ENCODE measurements at places on chromosomes 1 and 21.

- no peak for DNase-seq
These were observed 92.0 kb downstream of the MAST2 start for GRCh38 chr1:45895406-45895805.

GRCh38 chr1:205590777-205591513, 40.9 kb downstream of the ELK4 start:
- no peak for DNase-seq

DNA sequence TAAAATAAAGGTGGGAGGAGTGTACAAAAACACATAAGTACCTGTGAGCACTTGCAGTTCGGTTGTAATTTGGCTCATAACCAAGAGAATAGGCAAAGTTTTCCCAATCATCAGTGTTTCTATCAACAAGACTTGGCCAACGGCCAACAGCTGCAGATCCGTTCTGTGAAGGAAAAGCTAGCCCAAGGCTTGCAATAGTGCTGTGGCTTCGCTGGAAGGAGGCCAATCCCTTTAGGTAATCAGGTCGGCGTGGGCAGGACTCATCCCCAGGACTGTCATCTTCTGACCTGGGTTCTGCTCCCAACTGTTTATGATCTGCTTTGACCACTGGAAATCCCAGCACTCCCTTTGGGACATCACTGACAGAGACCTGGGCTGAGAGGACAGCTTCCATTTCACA, 107.8 kb downstream of the LYST start:
- DNase-seq = no peak

DNA sequence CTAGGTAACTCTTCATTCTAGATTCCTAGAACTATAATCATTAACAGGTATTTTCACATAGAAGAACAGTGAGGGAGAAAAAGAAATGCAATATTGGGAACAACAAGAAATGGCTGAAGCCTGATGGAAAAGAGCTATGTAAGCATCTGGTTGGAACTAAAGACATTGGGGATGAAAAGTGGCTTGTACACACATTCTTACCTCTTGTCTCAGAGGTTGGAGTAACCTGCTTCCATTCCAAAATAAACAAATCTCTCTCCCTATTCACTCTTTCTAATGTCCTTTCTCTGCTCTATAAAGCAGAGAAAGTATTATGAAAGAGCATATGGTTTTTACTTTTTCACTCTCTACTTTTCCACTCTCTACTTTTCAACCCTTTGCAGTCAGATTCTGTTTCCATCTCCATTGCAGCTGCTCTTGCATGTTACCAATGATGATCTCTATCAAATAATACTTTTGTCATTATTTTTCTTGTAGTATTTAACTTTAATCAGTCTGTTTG, 37.5 kb downstream of the CMPK1 start:
- DNase-seq = peak; percentile 21

GRCh38 chr1:69836971-69837636, 269.4 kb downstream of the LRRC7 start:
- DNase-seq = no peak

GRCh38 chr1:34879230-34879629, 19.7 kb upstream of the SMIM12 start:
- DNase-seq = no peak

DNA sequence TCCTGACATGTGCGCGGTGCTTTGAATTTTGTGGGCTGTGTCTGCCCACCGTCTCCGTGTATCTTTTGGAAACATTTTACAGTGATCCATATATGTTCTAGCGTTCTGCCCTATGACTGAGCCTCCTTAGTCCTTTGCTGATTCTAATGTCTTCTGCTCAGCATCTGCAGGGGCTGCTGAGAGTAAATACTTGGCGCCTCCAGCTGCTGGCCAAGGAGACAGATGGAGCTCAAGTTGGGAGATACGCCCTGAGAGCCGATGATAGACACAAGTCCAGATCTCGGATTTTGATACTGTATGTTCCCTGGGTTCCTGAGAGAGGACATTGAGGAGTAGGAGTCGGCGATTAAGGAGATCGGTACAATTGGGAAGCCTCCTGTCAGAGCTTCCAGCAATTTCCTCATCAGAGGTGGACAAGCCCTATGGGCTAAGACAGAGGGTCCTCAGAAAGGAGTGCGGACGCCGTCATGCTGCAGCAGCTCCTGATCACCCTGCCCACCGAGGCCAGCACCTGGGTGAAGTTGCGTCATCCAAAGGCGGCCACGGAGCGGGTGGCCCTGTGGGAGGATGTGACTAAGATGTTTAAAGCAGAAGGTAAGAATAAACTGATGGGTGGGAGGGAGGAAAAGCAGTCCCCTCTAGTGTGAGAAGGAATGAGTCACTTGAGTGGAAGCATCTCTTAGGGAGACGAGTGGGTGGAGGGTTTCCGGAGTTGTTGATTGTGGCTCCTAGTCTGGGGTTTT, 390 bp downstream of the ZFP69B start:
- peak; percentile 63 for DNase-seq

DNA sequence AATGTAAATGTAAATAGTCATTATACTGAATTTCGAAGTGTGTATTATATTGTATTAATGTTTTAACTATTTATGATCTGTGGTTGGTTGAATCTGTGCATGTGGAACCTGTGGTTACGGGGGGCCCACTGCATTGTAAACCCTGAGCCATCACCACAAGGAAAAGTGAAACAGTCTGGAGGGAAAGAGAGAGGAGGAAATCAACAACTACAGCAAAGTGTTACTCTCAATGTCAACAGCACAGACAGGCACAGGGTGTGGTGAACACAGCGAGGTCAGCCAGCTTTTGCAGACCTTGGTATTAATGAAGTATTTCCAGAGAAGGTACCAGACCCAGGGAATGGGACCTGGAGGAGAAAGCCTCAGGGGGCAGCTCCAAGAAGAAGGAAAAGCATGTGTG, 37.1 kb upstream of the BACE2 start:
- no peak for DNase-seq

GRCh38 chr1:50343323-50343722, 79.9 kb downstream of the DMRTA2 start:
- no peak for DNase-seq

- no peak for DNase-seq
These were observed 10.9 kb upstream of the COL18A1 start for GRCh38 chr21:45393833-45394638.

GRCh38 chr1:43279666-43280065, 5.7 kb downstream of the C1orf210 start:
- DNase-seq = no peak

- no peak for DNase-seq
These were observed 6.2 kb downstream of the PAX7 start for GRCh38 chr1:18636596-18637508.

GRCh38 chr21:30014886-30015285, 75.1 kb upstream of the GRIK1 start:
- no peak for DNase-seq

GRCh38 chr1:238672262-238672661, 714.1 kb upstream of the CHRM3 start:
- DNase-seq = no peak

GRCh38 chr1:14347186-14347585, 251.3 kb upstream of the KAZN start:
- no peak for DNase-seq

DNA sequence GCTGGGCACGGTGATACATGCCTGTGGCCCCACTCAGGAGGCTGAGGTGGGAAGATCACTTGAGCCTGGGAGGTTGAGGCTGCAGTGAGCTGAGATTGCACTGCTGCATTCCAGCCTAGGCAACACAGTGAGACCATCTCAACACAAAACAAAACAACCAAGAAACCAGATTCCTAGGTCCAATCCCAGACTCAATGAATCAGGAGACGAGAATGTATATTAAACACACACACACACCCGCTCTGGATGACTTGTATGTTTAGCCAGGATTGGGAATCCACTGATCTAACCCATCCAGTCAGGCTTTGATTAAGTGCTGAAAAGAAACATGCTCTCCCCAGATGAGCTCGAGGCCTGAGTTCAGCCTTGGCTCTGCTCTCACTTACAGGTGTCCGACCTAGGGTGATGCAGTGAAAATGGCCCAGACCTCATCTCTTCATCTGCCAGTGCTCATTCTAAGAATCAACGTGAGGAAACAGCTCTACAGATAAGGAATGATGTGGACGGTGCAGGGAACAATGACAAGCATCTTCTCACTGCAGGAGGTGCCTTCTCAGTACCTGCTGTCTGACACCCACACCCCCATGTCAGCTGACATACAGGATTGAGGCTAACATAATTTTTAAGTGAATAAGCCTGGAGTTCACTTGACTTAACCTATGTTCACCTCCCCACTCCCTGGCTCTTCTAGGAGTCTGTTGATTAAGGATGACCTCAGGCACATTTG, 15.3 kb upstream of the SRSF4 start:
- peak; percentile 96 for DNase-seq

DNA sequence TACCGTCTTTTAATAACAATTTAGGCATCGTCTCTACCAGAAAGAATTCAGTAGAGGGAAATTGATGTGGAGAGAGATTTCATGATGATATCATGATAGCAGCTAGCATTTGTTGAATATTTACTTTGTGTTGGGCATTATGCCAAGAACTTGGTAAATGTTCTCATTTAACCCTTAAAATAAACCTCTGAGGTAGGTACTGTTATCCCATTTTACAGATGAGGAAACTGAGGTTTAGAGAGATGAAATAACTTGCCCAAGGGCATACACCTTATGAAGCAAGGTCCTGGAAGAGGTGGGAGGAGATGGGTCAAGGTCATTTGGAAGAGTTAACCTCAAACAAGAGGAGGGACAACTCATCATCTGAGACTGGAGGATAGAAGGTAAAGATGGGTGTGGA, 34.8 kb downstream of the TSNAX start:
- DNase-seq = no peak

GRCh38 chr1:180194546-180195207, 35.4 kb upstream of the LHX4 start:
- no peak for DNase-seq

GRCh38 chr1:31302709-31303441, 6.0 kb downstream of the ZCCHC17 start:
- DNase-seq = peak; percentile 54

DNA sequence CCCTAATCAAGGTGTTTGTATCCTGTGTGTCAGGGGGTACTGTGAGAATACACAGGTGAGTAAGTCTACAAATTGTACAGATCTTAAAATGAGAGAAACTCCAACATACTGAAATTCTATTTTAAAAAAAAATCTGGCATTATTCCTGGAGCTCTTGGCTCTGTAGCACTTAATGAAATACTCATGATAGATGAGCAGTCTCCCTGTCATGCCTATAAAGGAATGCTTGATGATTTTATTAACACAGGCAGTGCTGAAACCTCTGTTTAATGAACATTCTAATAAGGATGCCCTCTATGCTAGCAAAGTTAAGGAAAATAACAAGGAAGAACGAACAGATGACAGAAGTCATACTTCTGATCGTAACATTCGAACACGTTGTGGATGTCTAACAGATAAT, 233.9 kb upstream of the NEGR1 start:
- DNase-seq = peak; percentile 5

GRCh38 chr1:62613325-62613727, 16.0 kb downstream of the ANGPTL3 start:
- no peak for DNase-seq

DNA sequence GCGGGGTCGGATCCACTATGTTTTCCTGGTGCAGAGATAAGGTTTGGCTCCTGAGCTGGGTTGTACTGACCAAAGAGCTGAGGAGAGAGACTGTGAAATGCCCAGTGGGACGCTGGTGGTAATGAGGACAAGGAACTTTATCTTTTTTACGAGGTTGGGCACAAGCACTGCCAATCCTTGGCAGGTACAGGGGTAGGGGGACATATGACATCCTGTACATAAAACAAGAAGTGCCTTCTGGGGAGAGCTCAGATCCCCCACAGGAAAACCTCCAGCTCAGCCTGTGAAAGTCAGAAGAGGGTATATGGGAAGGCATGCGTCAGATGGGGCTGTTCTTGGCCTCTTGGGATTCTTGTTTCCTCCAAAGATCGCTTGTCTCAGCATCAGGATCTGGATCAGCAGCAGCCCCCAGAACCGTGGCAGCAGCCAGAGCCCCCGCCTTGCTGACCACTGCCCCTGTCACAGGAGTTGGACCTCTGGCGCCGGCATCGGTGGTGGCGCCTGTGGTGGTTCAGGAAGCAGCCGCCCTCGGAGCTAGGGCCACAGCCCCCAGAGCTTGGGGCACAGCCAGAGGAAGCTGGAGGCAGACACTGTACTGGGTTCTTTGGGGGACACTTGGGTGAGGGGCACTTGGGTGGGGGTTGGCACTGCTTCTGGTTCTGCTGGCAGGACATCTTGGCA, 905 bp downstream of the LCE3E start:
- DNase-seq = no peak

DNA sequence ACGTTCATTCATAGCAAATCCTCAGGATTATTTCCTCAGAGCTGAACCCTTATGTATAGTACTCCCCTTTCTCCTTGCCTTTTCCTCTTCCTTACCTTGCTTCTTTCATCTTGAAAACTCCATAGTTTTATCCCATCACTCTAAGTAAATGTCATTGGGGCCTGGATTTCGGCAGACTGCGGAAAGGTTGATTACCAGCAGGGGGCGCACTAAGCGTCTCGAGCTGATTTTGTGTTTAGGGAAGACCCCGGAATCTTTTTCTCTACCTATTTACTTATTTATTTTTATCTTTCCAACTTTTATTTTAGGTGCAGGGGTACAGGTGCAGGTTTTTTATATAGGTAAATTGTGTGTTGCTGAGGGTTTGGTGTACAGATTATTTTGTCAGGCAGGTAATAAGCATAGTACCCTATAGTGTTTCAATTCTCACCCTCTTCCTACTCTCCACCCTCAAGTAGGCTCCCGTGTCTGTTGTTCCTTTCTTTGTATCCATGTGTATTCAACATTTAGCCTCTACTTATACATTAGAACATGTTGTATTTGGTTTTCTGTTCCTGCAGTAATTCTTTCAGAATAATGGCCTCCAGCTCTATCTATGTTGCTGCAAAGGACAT, 11.4 kb upstream of the MTARC1 start:
- DNase-seq = peak; percentile 38

DNA sequence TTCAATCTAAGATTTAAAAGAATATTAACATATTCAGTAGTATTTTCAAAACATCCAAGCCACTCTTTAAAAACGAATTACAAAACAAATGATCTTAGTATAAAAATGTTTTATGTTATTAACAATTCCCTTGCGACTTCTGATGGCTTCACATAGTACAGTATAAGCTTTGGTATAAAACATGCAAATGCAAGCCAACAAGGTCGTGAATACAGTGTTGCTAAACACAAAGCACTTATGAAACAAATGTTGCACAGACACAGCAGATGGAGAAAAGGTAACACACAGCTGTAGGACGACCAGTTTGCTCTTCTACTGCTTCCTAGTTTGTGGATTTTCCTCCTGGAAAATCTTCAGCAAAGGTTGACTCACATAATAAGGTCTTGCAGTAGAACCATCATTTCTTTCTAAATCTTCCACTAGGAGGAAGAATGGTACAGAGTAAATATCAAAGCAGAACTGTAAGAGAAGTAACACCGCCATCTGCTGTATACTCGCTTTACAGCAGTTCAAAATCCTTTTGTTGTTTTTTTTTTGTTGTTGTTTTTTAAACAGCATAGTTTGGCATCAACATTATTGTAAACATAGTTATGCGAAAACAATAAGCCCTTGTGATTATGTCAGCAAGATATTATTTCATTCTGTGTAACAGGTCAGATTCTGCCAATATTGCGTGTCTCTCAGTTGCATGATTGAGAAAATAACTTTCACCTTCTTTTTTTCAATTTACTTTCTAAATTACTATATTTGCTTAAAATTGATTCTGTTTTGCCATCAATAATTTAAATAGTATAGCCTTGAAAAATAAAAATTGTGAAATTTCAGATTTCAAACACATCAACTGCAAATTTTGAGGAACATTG, 69.5 kb downstream of the LHX8 start:
- DNase-seq = peak; percentile 40

GRCh38 chr1:201066986-201067385, 43.5 kb upstream of the KIF21B start:
- DNase-seq = no peak

All from EH (cell line).